Activated CD8-positive, alpha-beta T cell treated with anti-CD3 and anti-CD28 coated beads for 36 hours (primary cell): ENCODE measurements at places on chromosomes 1 and 21. TPM values are rescaled to one million over a fixed set of nuclear protein-coding genes. Genes with fewer than 3 reads are reported as not detected.

Gene WASF2
- total RNA-seq: 108 TPM

Gene KRTAP19-3
- not detected for total RNA-seq

DNA sequence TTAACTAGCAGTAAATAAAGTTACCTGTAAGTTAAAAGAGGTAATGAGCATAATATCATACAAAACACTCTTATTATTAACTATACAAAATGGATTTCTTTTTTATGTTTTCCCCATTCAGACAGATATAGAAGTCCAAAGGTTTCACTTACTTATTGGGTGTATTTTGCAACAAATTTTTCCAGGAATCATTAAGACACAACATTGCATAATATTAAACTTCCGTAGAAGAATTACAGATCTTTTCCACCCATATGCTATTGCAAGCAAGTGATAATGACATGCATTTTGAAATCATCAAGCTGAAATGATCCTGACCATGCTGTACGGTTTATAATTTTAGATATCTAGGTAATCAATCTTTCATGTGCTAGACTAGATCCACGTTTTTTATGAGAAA is 957.0 kb downstream of the NCAM2 start:
- no peaks in the 10 kb centered on the region for H3K36me3 ChIP-seq
- H3K27me3 ChIP-seq: no peaks in the 10 kb centered on the region
- H3K27ac ChIP-seq: no peak overlapping the region
- H3K4me1 ChIP-seq: no peaks in the 10 kb centered on the region

DNA sequence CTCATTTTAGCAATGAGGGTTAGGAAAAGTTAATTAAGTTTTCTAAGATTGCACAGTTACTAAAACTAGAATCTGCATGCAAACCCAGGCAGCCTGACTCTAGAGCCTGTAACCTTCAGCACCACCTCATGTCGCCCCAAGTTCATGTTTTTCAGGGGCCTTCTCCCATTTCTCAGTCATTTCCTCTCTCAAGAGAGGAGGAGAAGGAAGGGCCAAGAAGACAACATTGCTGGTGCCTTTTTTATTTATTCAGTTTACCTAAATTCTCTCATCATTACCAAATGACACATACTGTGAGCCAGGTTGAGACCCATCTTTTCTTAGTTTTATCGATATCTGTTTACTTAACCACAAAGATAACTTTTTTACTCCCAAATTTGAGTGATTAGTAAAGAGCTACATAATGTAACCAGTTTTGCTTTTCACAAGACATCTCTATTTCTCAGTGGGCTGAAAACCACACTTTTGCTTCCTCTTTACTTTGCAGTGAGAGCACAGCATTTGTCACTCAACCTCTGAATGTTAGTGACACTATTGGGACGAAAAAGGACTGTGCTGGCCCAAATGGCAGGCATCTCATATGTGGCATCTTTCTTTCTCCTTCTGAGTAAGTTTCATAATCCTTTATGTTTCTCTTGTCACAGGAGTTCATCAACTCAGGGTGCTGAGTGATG is at the start of gene CD101:
CD101 (plus strand) TSS at position 507 of the 674 bp plus-strand sequence; CDS start at position 565, 58 bp downstream.
- H3K27me3 ChIP-seq: no peaks in the 10 kb centered on the region
- DNase-seq: peak; percentile 64
- H3K27ac ChIP-seq: peak within 1 kb of the TSS; percentile 89
- peaks cover 6% of the 10 kb centered on the region for H3K36me3 ChIP-seq

- no peak overlapping the region for H3K4me3 ChIP-seq
- H3K27ac ChIP-seq: no peak overlapping the region
- no peak for DNase-seq
- H3K36me3 ChIP-seq: no peaks in the 10 kb centered on the region
- no peaks in the 10 kb centered on the region for H3K4me1 ChIP-seq
Measured at GRCh38 chr1:17713993-17714392, 41.1 kb upstream of the ACTL8 start.

DNA sequence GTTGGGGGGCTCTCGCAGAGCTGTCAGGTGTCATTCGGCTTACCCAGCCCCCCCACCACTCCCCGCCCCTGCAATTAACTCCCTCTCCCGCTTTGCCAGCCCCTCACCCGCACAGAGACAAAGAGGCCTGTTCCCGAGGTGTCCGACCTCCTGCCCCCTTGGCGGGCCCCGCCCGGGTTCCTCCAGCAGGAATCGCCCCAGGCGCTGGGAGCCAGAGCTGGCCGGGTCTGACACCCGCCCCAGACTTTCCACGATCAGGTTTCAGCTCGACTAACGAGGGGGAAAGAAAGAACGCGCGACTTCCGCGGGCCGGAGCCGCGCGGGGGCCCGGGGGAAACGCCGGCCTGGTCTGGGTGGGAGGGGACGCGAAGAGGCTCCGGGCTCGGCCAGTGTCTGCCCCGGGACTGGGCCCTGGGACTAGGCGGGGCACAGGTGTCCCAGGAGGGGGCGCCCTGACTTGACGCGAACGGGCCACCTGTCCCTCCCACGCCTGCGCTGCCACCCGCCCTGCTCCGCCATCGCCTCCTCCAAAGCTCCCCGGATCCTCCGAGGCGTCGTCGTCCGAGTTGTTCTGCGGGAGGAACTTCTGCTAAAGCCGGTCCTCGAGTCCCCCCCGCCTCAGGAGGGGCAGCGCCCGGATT is 36.4 kb upstream of the HHAT start:
- no peak overlapping the region for H3K27ac ChIP-seq
- no peaks in the 10 kb centered on the region for H3K4me1 ChIP-seq
- peak; percentile 67 for DNase-seq
- peaks cover 46% of the 10 kb centered on the region for H3K27me3 ChIP-seq

DNA sequence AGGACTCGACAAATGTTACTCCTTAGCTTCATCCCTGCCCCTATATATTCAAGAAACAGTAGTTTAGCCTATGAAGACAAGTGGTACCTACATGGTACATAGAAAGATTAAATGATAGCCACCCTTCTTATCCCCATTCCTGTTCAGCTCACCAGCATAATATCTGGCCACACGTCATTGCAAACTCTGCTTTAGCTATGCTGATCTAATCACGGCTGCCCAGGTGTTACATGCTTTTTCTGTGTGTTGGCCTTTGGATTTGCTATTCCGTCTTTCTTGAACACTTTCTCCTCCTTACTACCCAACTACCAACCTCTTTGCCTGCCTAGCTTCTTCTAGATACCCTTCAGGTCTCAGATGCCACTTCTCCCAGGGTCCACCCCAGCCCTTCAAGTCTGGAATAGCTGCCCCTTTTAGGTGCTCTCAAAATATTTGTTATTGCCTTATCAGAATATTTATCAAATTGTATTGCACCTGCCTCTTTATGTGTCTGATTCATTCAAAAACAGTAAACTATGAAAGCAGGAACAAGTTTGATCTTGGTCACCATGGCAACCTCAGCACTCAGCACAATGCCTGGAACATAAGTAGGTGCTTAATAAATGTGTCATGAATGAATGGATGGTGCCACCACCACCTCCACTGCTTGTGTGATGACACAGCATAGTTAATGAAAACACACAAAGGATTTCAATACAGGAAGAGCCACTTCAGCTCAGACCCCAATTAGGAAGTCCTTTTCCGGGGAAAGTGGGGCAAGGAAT is 11.4 kb upstream of the DNASE2B start:
- no peak for DNase-seq
- no peak overlapping the region for H3K4me3 ChIP-seq
- H3K4me1 ChIP-seq: no peaks in the 10 kb centered on the region
